ENCODE measurements at places on chromosomes 5 and 9. TPM values are rescaled to one million over a fixed set of nuclear protein-coding genes. Genes with fewer than 3 reads are reported as not detected.

The IFNA21 gene
- polyA plus RNA-seq = not detected

The PDE6A gene
- 0.14 TPM for polyA plus RNA-seq

The CACNA1B gene
- polyA plus RNA-seq = 0.23 TPM

The NFIB gene
- 22.1 TPM for polyA plus RNA-seq

The ARHGEF39 gene
- polyA plus RNA-seq = 9.3 TPM

The CAMK2A gene
- 4.1 TPM for polyA plus RNA-seq

The CDH10 gene
- polyA plus RNA-seq = 6.6 TPM

The FABP6 gene
- not detected for polyA plus RNA-seq

The SPARC gene
- 2,648 TPM for polyA plus RNA-seq

The MVB12B gene
- 15.4 TPM for polyA plus RNA-seq

DNA sequence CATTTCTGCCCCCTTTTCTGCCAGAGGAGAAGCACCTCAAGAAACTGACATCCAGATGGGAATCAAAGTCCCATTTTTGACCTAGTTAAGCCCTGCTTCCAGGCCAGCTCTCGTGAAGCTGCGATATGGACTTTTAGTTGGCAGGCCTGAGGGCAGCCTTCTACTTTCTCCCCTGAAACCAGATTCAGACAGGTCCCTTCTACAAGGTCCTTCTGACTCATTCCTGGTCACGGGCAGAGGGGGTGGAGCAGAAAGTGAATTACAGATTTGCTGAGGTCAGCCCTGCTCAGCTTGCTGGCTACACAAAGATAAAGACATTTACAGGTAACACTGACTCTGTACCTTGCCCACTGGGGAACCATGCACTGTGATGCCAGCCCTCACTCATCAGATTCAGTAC, 52.8 kb upstream of the TUT7 start:
- DNase-seq = no peak

DNA sequence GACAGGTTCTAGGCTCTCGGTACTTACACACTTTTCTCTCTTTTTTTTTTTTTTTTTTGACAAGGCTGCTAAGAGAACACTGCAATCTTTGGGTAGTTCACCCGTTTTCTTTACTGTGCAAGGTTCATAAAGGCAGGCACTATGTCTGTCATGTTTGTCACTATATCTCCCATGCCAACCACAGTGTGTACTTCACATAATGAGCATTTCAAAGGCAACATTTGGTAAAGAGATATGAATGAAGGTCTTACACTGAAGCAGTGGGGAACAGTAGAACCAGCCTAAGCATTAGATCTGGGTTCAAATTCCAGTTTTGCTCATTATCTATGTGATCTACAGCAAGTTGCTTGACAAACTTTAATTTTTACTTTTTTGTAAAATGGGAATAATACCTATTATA, 1.5 kb upstream of the HMGCR start:
- no peak for DNase-seq

DNA sequence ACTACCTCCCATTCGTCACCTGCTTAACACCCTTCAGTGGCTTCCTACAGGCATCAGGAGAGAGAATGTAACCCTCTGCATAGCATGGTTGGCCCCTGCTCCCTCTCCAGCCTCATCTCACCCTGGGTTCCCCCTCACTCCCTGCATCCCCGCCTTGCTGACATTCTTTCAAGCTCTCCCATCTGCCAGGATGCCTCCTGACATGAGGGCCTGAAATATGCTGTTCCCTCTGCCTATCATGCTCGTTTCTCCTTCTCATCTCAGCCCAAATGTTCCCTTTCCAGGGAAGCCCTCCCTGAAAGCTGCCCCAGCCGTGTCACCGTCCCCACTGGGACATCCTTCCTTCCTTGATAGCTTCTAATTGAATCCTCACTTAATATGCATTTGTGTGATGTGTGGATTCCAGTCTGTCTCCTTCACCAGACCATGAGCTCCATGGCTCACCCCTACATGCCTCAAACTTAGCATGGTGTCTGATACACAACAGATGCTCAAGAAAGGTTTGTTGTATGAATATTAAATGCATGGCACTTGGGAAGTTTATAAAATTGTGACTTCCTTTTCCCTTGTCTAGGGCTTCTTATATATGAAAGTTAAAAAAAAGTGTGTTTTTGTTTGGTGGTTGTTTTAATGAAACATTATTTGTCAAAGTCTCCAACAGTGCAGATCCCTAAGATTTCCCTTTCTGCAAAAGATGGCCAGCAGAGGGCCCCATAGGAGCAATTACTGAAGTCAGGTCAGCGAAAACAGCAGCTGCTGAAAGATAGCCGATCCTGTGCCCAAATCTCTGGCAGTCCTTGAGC, 7.3 kb upstream of the C5orf58 start:
- DNase-seq = peak; percentile 70

DNA sequence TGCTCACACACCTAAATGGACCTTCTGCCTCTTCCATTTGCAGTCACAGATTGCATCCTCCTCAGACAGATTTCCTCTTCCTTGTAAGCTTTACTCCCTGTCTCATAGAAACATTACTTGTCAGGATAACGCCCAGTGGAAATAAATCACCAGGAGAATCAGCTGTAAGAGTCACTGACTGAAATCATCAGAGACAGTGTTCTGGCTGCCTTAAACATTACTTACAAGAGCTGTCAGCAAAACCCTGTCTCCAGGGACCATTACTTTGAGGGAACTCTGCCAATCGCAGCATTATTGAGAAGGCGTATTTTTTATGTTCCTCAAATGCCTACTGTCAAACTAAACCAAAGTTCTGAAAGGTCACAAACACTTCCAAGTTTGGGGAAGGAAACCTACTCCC, 5.9 kb downstream of the DPYSL3 start:
- no peak for DNase-seq

DNA sequence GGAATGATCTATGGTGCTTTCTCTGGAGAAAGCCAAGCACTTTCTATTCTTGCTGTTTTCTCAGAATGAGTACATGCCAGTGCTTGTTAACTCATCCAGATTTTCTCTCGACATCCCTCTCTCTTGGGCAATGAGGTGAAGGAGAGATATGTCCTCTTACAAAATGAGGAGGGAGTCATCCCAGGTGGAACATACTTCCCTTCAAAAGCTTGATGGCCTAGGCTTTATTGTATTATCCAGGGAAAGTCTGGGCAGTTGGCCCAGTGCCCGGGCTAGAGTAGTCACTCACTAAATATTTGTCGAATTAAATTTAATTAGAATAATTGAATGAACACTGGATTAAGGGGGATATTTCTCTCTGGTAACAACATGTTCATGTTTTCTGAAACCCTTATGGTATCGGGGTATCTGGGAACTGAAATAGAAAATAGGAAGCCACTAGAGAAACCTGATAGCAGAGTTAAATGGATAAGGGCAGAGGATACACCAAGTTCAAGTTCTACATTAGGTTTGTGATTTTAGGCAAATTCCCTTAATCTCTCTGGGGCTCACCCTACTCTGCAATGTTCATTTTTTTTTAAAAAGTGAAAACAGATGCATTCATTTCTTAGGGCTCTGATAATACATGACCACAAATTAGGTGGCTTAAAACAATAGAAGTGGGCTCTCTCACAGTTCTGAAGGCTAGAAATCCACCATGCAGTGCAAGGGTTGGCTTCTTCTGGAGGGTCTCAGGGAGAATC, 99.6 kb downstream of the LIFR start:
- DNase-seq = no peak

DNA sequence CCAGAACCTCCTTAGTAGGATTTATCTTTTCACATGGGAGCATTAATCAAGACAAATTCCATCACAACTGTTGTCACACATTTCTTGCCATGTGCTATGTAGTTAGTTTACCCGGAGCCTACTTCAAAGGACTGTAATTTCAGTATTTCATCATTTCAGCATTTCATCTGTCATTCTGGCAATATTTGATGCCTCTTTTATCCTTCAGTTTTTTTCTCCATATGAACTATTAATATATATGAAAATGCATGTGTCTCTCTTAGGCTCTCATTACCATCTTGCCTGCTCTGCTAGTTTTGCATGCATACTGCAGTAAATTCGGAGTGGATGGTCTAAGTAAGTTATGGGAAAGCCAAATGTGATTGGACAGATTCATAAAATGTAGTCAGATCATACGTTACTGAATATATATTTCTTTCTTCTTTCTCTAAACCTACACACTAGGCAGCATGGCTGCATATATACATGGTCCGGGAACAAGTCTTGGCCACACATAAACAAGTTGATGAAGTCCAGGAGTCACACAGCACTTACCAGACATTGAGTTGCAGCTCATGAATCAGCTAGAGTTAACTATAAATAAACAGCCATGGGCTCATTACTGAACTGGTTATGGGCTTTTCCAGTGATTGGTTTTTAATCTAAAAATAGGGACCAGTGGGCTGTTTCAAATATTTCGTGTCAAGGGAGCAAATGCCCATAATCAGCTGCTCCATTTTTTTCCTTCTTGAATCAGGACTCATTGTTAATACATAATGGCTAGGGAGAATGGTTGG, 46.6 kb downstream of the SPATA31D1 start:
- DNase-seq = no peak

- no peak for DNase-seq
Measured at GRCh38 chr9:89461265-89461664, 36.6 kb downstream of the SEMA4D start.

DNA sequence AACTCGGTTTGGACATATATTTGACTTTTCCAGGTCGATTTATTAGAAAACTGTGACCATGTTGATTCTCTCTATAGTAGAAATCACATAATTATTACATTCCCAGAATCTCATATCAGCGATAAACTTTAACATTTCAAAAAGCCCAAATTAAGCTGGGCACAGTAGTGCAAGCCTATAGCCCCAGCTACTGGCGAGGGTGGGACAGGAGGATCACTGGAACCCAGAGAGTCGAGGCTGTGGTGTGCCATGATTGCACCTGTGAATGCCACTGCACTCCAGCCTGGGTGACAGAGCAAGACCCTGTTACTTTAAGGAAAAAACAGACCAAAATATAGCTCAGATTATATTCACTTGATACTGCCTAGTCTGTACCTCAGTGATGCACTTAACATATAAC, 128.9 kb downstream of the CPLANE1 start:
- DNase-seq = no peak

DNA sequence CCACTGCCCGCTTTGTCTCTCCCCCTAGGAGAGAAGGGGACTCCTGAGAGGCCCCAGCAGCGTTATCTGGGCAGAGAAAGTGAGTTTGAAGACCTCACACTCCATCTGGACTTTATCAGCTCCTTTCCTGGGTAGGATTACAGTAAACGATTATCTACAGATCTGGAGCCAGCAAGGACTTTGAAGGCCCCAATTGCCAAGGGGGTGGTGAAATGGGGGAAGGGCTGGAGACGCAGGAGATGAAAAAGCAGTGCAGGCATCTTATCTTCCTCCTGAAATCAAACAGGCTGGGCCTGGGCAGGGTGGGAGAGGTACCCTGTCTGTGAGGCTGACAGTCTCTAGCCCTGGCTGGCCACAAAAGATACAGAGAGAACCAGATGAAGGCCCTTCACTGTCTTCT, 105.8 kb upstream of the MSX2 start:
- DNase-seq = no peak

DNA sequence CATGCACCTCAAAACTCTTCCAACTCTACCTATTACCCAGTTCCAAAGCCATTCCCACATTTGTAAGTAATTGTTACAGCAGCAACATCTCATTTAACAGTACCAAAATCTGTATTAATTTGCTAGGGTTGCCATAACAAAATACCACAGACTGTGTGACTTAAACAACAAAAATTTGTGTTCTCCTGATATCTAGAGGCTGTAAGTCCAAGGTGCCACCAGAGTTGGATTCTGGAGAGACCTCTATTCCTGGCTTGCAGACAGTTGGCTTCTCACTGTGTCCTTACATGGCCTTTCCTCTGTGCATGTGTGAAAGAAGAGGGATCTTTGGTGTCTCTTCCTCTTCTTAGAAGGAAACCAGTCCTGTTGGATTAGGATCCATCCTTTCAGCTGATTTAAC, 203.8 kb upstream of the PIK3R1 start:
- DNase-seq = no peak

GRCh38 chr9:16825971-16826625, 44.4 kb downstream of the BNC2 start:
- no peak for DNase-seq

DNA sequence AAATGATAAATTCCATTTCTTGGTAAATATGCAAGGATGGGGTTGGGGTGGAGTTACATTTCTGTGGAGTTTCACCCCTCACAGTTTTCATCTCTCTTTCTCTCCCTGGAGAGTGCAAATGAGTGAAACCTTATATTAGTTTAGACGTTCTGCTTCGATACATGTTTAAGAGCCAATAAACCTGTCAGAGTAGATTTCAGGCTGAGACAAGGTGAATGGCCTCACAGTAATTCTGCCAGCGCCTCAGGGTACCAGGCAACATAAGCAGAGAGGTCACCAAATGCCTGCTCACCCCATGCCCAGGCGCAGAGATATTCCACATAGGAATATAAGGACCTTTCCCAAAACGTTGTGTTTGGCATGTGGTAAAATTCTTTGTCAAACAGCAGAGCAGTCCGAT, 154.9 kb upstream of the VLDLR start:
- peak; percentile 72 for DNase-seq

DNA sequence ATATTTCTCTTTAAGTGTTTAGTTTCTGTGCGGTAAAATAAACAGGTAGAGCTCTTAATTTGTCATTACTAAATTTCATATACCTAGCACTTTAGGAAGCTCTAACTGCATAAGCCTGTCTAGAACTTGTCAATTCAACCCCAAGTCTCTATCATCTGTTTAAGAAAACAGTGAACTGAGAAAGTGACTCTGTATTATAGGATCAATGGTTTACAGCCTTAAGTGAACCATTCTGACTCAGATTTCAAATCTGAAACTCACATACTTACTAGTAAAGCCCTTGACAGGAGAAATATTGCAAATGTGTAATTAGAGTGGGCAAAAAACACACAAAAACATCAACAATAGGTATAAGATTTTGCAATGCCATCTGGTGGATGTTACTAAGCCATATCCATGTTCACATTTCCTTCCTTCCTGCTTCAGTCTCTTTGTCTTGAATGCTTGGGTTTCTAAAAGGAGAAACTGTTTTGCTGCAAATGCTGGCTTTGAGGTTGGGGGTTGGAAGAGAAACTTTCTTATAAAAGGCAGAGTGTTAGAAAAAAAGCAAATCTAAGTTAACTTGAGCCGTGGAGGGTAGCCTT, 101.8 kb downstream of the DOCK8 start:
- DNase-seq = no peak

Data from renal cortex interstitium (tissue), 15 donors.